ENCODE measurements at places on chromosomes 1 and 21. TPM values are rescaled to one million over a fixed set of nuclear protein-coding genes. Genes with fewer than 3 reads are reported as not detected.

Gene TMEM54
- 55.1 TPM for total RNA-seq

Gene DESI2
- 21.2 TPM for total RNA-seq

Gene ERG
- total RNA-seq, result 1.7 TPM

Gene S100A3
- 5.0 TPM for total RNA-seq

Gene C1orf87
- not detected for total RNA-seq

Gene KLF17
- total RNA-seq, result 0.23 TPM

Gene ADAMTS4
- 4.9 TPM for total RNA-seq

Gene KIF21B
- total RNA-seq, result under 0.01 TPM

Gene ANGPTL3
- not detected for total RNA-seq

Gene TEKT2
- total RNA-seq, result 0.38 TPM

Gene FAM89A
- 7.7 TPM for total RNA-seq

Gene TSTD1
- 15.6 TPM for total RNA-seq

Gene SDC3
- 9.3 TPM for total RNA-seq

Gene OR2L2
- total RNA-seq, result not detected

Gene SEMA6C
- total RNA-seq, result 1.4 TPM

Gene PLA2G2C
- not detected for total RNA-seq

Gene MPL
- total RNA-seq, result not detected

Gene B3GALT5
- total RNA-seq, result not detected

Gene GPN2
- 10.7 TPM for total RNA-seq

Gene FOXD3
- not detected for total RNA-seq

Gene C1orf94
- total RNA-seq, result not detected

Gene ZNF644
- 38.9 TPM for total RNA-seq

Gene SH3GLB1
- 39.0 TPM for total RNA-seq

Gene S1PR1
- 2.5 TPM for total RNA-seq

Gene SPRR1A
- total RNA-seq, result not detected

Gene LRRC3
- total RNA-seq, result 0.12 TPM

Gene GNG4
- under 0.01 TPM for total RNA-seq

Gene C1orf53
- 3.6 TPM for total RNA-seq

Gene NEGR1
- 2.7 TPM for total RNA-seq

Gene FCER1A
- not detected for total RNA-seq

Gene CDC20
- total RNA-seq, result 18.9 TPM

Gene AMY2A
- not detected for total RNA-seq

Gene RBP7
- total RNA-seq, result 1.9 TPM

Gene SRGAP2
- total RNA-seq, result 53.4 TPM

Gene CSRP1
- total RNA-seq, result 179 TPM

Gene OR13G1
- total RNA-seq, result not detected

Gene CFHR1
- not detected for total RNA-seq

Gene C4BPA
- not detected for total RNA-seq

Gene CASQ2
- not detected for total RNA-seq

Gene ADORA3
- total RNA-seq, result not detected

Gene STK40
- total RNA-seq, result 26.4 TPM

Gene ADGRB2
- total RNA-seq, result 6.2 TPM

Gene OR10J1
- not detected for total RNA-seq
